Left lung (tissue), 14 donors: ENCODE measurements at places on chromosomes 5 and 9. TPM values are rescaled to one million over a fixed set of nuclear protein-coding genes. Genes with fewer than 3 reads are reported as not detected.

- H3K27ac ChIP-seq = peak overlapping the region; percentile 58
- H3K4me1 ChIP-seq = peaks cover 31% of the 10 kb centered on the region
- no peaks in the 10 kb centered on the region for H3K27me3 ChIP-seq
- H3K4me3 ChIP-seq = no peak overlapping the region
These were observed 28.4 kb downstream of the CSF1R start for GRCh38 chr5:150057996-150058395.

GRCh38 chr5:135445306-135445985, 1.7 kb downstream of the DCANP1 start:
- no peak for DNase-seq
- H3K4me1 ChIP-seq = peaks cover 30% of the 10 kb centered on the region
- peaks cover 6% of the 10 kb centered on the region for H3K27me3 ChIP-seq
- H3K4me3 ChIP-seq = no peak overlapping the region

GRCh38 chr9:89992326-89993198, 387.8 kb downstream of the GADD45G start:
- H3K4me1 ChIP-seq = peaks cover 48% of the 10 kb centered on the region
- no peak overlapping the region for H3K4me3 ChIP-seq
- no peaks in the 10 kb centered on the region for H3K27me3 ChIP-seq
- no peak overlapping the region for H3K27ac ChIP-seq
- DNase-seq = no peak
- H3K36me3 ChIP-seq = no peaks in the 10 kb centered on the region

DNA sequence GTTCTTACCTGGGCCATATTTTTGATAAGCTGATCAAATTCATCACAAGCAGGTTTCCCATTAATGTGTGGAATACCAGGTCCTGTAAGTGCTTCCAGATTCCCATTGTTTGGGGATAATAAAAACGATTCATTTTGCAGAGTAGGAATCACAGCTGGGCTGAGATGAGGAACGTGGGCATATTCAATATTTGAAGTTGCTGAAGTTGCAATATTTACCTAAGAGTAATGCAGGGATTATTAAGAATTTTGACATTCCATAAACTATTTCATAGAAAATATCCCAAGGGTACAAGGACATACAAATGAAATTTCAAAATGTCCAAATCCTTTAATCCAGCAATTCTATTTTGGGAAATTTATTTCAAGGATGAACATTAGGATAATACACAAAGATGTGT, 55.1 kb downstream of the MPDZ start:
- no peak overlapping the region for H3K27ac ChIP-seq
- no peaks in the 10 kb centered on the region for H3K36me3 ChIP-seq
- no peaks in the 10 kb centered on the region for H3K4me1 ChIP-seq
- H3K4me3 ChIP-seq = no peak overlapping the region
- no peak for DNase-seq

GRCh38 chr5:177389241-177390169, 5.3 kb downstream of the SLC34A1 start:
- no peaks in the 10 kb centered on the region for H3K36me3 ChIP-seq
- no peak overlapping the region for H3K4me3 ChIP-seq
- peak overlapping the region; percentile 73 for H3K27ac ChIP-seq
- DNase-seq = peak; percentile 73

- H3K4me3 ChIP-seq = no peak overlapping the region
- no peaks in the 10 kb centered on the region for H3K36me3 ChIP-seq
- H3K27ac ChIP-seq = no peak overlapping the region
- peaks cover 11% of the 10 kb centered on the region for H3K4me1 ChIP-seq
- no peaks in the 10 kb centered on the region for H3K27me3 ChIP-seq
These were observed 125.1 kb downstream of the GDNF start for GRCh38 chr5:37714756-37715155.

- DNase-seq = no peak
- H3K27me3 ChIP-seq = no peaks in the 10 kb centered on the region
- H3K36me3 ChIP-seq = no peaks in the 10 kb centered on the region
- H3K27ac ChIP-seq = no peak overlapping the region
These were observed 695.1 kb downstream of the NR2F1-AS1 start for GRCh38 chr5:92885950-92886349.

GRCh38 chr9:38125889-38126288, 56.9 kb upstream of the SHB start:
- no peaks in the 10 kb centered on the region for H3K4me1 ChIP-seq
- H3K4me3 ChIP-seq = no peak overlapping the region
- H3K27ac ChIP-seq = no peak overlapping the region
- no peak for DNase-seq
- H3K27me3 ChIP-seq = peaks cover 7% of the 10 kb centered on the region

Gene DRD1
- 0.17 TPM for total RNA-seq

Gene DDX4
- not detected for total RNA-seq

Gene PLEKHG4B
- total RNA-seq = 1.2 TPM

DNA sequence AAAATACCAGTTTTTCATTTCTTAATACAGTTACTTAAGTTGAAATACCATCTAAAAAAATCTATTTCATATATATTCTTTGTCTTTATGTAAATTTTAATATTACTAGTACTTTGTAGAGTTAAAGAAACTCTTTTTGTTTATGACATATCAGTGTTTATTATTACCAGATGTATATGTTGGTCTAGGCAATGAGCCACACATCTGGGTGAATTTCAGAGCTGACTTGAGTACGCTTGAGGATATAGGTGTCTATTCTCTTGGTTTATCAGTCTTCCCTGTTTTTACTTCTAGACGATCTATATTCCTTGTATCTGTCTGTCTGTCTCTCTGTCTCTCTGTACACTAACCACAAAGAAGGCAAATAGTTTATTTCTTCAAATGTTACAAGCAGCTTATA, 2.9 kb downstream of the SMAD5 start:
- H3K4me3 ChIP-seq = no peak overlapping the region
- no peaks in the 10 kb centered on the region for H3K36me3 ChIP-seq
- H3K27me3 ChIP-seq = no peaks in the 10 kb centered on the region
- no peak for DNase-seq

DNA sequence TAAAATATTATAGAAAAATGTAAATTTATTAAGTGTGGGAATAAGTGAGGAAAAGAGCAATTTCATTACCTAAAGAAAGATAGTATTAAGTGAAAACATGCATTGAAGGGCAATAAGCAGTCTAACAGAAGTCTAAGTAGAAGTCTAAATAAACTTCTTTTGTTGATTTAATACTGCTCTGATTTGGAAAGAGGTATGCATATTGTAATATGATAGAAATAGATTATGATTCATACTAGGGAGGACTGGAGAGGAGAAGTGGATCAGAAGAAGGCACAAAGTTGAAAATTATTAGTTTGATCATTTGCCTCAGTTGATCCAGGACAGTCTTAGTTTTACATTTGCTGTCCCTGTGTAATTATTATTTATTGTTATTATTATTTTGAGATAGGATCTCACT, 6.6 kb upstream of the ERBIN start:
- DNase-seq = no peak
- no peaks in the 10 kb centered on the region for H3K36me3 ChIP-seq
- H3K27me3 ChIP-seq = no peaks in the 10 kb centered on the region
- H3K4me3 ChIP-seq = no peak overlapping the region

DNA sequence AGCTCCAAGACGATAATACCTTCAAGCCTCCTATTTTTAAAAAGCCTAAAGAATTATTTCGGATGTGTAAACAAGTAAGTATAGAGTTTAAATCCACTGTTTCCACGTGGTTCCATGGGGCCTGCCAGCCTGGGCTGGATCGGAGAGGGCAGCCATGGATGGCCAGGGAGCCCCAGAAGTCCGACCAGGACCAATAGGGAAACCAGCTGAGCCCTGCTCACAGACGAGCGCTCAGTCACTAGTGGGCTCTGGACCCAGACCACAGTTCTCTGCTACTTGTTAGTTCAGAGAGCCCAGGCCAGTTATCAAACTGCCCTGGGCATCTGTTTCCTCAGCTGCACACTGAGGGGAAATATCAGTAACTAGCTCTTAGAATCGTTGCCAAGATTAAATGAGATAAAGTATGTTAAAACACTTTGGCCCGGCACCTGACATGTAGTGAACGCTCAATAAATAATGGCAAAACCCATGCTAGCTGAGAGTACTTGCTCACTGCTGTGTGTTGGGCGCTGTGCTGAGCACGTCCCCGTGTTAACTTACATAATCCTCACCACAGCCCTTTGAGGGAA, 124.8 kb downstream of the RGS3 start:
- H3K4me3 ChIP-seq = no peak overlapping the region
- H3K4me1 ChIP-seq = peaks cover 95% of the 10 kb centered on the region
- peak overlapping the region; percentile 33 for H3K27ac ChIP-seq
- H3K27me3 ChIP-seq = no peaks in the 10 kb centered on the region

DNA sequence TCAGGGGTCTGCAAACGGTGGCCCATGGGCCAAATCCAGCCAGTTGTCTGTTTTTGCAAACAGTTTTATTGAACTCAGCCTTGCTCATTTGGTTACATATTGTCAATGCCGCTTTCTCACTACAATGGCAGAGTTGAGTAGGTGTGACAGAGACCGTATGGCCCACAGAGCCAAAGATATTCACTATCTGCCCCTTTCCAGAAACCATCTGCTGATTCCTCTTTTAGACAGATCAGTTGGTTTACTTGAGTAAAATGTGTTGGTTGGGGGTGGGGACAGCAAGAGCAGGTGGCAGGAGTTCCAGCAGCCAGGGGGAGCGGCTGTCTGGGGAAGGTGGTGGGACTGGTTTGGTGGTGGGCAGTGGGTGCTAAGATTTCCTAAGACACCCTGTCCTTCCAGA, 54.8 kb downstream of the COL27A1 start:
- H3K27ac ChIP-seq = no peak overlapping the region
- H3K36me3 ChIP-seq = peaks cover 7% of the 10 kb centered on the region
- no peaks in the 10 kb centered on the region for H3K27me3 ChIP-seq
- DNase-seq = no peak

Gene PTRH1
- total RNA-seq = 20.2 TPM

- no peaks in the 10 kb centered on the region for H3K4me1 ChIP-seq
- H3K27ac ChIP-seq = no peak overlapping the region
- H3K27me3 ChIP-seq = peaks cover 32% of the 10 kb centered on the region
- H3K4me3 ChIP-seq = no peak overlapping the region
- no peaks in the 10 kb centered on the region for H3K36me3 ChIP-seq
- no peak for DNase-seq
These were observed 94.9 kb downstream of the CACNA1B start for GRCh38 chr9:137972355-137972987.

Gene SHOC1
- total RNA-seq = 0.06 TPM

DNA sequence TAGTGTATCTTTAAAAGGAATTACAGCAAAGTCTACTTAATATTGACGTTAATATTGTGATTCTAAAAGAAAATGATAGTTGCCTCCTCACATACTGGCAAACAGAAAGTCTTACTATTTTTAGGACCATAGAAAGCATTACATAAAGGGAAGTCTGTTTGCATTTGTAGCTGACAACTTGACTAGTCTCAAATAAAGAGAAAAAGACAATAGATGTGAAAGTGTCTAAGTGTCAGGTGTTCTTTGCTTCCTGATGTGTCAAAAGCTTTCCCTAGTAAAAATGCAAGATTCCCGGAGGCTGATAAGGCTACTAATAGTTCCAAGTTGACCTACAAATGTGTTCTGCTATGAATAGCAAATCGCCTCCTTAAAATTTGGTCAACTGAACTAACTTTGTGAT, 259.7 kb downstream of the CDH10 start:
- H3K4me3 ChIP-seq = no peak overlapping the region
- no peak overlapping the region for H3K27ac ChIP-seq
- H3K27me3 ChIP-seq = no peaks in the 10 kb centered on the region
- no peak for DNase-seq

Gene KCNIP1
- total RNA-seq = 0.52 TPM

DNA sequence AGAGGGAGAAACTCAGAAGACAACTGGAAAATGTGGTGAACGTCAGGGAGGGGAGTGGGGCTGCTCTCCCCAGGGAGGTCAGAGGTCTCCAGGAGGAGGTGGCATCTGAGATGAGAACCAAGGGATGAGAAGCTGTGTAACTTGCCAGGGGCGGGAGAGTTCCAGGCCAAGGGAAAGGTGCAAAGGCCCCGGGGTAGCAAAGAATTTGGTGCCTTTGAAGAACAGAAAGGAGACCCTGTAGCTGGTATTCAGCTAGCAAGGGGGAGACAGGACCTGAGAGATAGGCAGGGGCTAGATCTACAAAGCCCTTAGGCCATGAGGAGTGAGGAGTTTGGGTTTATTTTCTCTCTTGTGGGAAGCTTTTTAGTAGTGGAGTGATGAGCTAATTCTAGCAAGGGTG, 3.3 kb downstream of the DNM1 start:
- no peak overlapping the region for H3K27ac ChIP-seq
- H3K36me3 ChIP-seq = no peaks in the 10 kb centered on the region
- DNase-seq = no peak
- peaks cover 58% of the 10 kb centered on the region for H3K27me3 ChIP-seq
- H3K4me3 ChIP-seq = no peak overlapping the region
- no peaks in the 10 kb centered on the region for H3K4me1 ChIP-seq

GRCh38 chr5:125891061-125891725, 532.0 kb upstream of the GRAMD2B start:
- no peaks in the 10 kb centered on the region for H3K27me3 ChIP-seq
- no peaks in the 10 kb centered on the region for H3K36me3 ChIP-seq
- DNase-seq = no peak

GRCh38 chr5:37029436-37029835, 152.9 kb downstream of the NIPBL start:
- peaks cover 67% of the 10 kb centered on the region for H3K36me3 ChIP-seq
- H3K4me3 ChIP-seq = no peak overlapping the region
- no peaks in the 10 kb centered on the region for H3K27me3 ChIP-seq
- no peak for DNase-seq

DNA sequence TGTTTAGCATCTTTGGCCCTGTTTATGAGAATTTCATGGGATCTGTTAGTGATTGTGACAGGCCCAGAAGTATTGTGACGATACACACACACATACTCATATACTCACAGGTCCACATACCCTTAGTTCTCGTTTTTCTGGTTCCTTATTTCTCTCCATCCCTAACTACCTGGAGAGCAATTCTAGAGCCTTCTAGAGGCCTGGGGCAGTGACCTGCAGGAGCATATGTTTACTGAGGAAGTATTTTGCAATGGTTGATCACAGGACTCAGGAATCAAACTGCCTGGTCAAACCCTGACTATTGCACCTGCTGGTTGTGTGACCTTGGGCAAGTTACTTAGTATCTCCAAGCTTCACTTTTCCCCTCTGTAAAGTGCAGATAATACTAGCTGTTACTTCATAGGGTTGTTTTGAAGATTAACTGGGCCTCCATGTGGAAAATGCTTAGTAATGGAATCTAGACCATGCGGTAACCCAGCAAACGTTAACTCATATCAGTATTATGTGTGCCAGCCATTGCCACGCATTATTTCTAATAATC, 8.7 kb downstream of the PAPPA start:
- no peak for DNase-seq
- H3K27ac ChIP-seq = no peak overlapping the region
- peaks cover 29% of the 10 kb centered on the region for H3K27me3 ChIP-seq
- no peaks in the 10 kb centered on the region for H3K36me3 ChIP-seq
- H3K4me1 ChIP-seq = no peaks in the 10 kb centered on the region

Gene ARAP3
- total RNA-seq = 41.0 TPM

- no peak for DNase-seq
- no peaks in the 10 kb centered on the region for H3K36me3 ChIP-seq
- H3K4me1 ChIP-seq = no peaks in the 10 kb centered on the region
- H3K4me3 ChIP-seq = no peak overlapping the region
- H3K27ac ChIP-seq = no peak overlapping the region
These were observed 120.6 kb downstream of the PRDM9 start for GRCh38 chr5:23627976-23628375.
